ENCODE measurements at places on chromosomes 2 and 18.

GRCh38 chr2:24117902-24118301 is 5.2 kb downstream of the PFN4 start:
- no peak for DNase-seq

DNA sequence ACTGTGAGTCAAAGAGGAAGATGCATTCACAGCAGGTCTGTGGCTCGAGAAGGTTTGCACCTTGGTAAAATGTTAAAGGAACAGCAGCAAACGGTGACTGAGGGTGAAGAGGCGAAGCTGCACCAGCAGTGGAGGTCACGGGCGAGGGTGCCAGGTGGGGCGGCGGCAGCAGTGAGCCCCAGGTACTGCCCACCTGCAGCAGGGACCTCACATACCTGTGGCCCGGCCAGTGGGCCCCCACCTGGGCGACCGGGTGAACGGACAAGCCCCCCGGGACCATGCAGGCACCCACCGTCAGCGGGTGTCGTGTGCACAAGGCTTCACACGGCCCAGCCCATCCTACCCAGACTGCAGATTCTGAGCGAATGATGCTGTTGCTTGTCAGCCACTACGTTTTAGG is 23.6 kb upstream of the KCNG2 start:
- DNase-seq, result no peak

DNA sequence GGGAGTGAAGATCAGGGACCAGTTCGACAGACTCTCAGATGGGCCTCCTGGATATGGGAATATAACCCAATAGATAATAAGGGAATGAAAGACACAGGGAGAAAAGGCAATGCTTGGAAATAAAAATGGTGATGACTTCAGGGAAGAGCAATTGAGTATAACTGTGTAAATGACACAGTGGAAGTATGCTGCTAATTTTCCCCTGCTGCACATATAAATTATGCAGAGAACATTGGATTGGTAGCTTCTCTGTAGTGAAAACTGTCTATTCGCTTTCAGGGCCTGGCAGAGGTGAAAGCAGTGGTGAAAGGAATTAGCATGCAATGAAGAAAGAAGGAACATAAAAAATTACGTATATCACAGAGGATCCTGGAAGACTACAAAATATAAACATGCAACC is 398.2 kb upstream of the CDH2 start:
- DNase-seq, result no peak

DNA sequence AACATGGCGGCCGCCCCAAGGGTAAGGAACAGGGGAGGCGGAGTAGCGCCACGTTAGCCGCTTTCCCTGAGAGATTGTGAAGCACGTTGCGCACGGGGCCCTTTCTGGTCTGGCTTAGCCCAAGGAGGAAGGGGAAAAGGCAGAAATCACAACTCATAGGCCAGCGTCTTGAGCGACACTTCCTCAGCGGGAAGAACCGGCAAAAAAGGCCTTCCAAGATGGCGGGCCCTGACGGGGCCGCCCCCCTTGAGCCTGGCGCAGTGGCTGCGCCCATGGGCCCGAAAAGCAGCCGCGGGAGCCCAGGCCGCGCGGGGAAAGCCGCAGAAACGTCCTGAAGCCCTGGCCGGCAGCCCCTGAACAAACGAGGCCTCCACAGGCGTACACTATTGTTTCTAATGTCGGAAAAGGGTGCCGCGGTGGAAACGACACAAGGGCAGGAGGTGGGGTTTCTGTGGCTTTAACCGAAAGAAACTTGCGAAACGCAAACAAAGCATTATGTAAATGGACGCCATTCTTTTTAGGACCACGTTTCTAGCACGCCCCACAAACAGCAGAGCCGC is 919 bp upstream of the PCBP1 start:
- DNase-seq, result peak; percentile 89

- peak; percentile 13 for DNase-seq
Observed at GRCh38 chr2:210839034-210839433, 282.6 kb downstream of the CPS1 start.

- peak; percentile 54 for DNase-seq
Observed at GRCh38 chr2:59184276-59185020, 943.3 kb upstream of the FANCL start.

GRCh38 chr2:233346930-233347329 is 7.4 kb upstream of the DGKD start:
- no peak for DNase-seq

Measured in MCF 10A (cell line).